ENCODE measurements at places on chromosomes 11 and 22.

DNA sequence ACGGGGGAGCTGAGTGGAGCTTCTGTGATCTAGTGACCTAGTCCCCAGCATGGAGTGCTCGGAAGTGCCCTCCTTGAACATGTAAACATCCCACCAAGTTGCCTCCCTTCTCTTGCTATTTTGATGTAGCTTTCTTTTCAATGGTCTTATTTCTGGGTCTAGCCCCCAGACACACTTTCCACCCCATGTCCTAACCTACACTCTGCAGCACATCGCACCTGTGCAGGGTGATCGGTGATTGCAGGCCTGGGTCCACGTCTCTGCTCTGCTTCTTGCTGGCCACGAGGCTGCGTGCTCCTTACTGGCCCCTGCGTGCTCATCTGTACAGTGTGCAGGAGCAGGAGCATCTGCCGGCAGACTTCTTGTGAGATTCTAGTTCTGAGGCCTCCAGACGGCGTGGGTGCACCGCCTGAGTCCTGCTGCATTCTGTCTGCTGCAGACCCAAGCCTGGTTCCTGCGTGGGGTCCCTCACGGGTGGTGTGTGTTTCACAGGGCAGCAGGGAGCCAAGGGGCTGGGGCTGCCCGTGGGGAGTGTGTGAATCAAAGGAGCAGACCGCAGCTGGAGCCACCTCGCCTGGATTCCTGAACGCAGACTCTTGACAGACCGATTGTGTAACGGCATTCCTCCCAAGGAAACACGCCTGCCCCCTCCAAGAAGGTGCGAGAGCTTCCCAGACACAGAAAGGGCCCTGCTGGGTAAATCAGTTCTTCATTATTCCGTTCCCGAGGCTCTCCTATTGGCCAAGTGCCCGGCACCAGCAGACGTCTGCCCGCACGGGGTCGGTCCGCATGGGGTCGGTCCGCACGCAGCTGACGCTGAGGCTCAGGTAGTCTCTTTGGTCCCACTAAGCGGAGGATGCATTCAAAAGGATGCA, 44.4 kb upstream of the MYEOV start:
- no peak for DNase-seq

DNA sequence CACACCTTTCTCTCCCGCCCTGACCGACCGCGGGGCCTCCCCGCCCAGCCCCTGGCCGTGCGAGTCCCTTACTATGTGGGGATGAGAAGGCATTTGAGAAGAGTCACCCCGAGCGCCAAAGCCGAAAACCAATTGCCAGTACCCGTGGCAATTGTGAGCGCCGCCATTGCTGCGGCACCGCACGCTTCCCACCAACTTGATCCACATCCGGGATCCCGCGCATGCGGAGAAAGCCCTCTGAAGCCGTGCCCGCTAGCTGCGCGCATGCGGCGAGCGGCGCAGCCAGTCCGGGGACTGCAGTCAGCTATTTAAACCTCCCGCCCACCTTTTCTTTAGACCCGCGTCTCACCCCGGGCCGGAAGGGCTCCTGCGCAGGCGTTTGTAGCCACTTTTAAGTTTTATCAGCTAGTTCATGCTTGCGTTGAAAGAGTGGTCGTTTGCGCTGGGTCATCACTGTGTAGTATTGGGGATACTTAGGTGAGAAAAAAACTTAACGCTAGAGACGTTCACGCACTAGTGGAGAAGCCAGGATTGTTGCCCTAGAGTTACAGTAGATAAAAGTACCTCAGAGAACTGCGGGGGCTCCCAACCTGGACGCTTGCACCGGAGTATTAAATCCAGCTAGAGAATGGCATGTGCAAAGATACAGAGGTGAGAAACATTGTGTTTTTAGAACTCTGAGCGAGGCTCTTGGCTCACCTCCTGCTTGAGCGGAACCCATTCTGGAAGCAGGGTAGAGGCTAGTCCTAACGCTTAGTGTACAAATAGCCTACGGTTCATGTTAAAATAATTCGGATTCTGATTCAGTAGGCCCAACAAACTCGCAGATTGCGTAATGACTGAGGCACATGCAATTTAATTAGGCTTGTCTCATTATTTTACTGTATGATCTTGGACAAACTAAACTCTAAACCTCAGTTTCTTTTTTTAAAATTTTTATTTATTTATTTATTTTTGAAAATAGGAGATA, at the start of gene ALG8:
TSS of gene ALG8 (minus strand) at position 205 of the 970 bp plus-strand sequence. CDS start at position 167, 38 bp downstream.
- peak; percentile 96 for DNase-seq

DNA sequence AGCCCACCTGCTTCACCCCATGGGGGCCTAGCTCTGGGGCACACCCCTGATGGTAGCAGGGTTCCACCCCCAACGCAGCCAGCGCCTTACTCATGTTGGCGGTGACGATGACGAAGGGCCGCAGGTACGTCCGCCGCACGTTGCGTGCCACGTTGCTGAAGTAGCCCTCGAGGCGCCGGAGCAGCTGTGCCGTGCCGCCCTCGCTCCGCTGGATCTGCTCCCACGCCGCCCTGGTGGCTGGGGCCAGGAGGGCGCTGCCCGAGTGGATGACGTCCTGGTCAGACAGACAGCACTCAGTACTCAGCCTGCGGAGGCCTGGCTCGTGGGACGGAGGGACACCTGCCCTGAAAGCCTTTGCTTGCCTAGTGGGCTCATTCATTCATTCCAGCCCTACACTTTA, 50.8 kb downstream of the TRMU start:
- DNase-seq, result no peak

DNA sequence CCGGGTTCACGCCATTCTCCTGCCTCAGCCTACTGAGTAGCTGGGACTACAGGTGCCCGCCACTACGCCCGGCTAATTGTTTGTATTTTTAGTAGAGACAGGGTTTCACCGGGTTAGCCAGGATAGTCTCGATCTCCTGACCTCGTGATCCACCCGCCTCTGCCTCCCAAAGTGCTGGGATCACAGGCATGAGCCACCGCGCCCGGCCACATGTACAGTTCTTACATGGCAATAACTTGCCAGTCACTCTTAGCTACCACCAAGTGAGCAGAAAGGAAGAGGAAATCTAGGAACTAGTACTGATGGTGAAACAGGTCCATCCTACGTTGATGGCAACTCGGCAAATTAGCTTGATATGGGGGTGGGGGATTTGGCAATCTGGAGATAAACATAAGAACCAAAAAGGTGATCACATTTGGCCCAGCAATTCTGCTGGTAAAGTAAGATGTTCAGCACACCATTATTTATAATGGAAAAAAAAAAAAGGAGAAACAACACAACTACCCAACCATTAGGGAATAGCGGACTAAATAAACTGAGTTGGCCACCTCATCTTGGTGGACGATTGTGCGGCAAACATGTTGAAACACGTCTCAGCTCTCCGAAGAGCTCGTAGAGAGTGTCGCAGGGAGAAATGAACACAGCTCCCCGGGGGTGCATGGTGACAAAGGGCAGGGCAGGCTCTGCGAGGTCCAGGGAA, 5.3 kb downstream of the NLRP6 start:
- no peak for DNase-seq

GRCh38 chr22:32528984-32529982, 54.7 kb downstream of the FBXO7 start:
- DNase-seq, result peak; percentile 89

DNA sequence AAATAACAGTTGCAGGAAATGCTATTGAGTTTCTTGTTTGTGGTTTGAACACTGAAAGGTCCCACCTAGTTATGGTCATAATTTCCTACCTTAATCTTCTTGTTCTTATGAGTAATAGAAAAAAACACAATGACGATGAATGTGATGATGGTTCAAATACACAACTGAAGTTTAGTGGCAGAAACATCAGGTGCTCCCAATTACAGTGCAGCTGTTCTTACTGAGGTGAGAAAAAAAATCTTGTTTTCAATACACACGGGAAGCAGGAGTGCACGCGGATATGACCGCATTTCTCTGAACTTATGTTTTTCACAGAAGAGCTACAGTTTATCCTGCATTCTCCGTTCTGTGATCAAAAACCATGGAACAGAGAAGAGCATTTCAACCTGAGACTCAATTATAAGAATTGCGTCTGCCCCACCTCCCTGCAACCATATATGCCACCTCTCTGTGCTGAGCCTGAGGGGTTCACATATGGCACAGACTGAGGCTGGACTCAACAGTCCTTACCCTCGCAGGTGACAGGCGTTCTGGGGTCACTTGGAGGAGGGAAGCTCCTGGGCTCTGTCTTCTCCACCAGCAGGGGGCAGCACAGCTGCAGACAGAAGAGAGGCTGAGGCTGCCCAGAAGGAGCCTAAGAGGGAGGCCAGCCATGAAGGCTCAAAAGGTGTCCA, 99.7 kb upstream of the IGLL5 start:
- peak; percentile 50 for DNase-seq

- no peak for DNase-seq
These were observed 119.6 kb downstream of the NAV2 start for GRCh38 chr11:19832086-19832750.

DNA sequence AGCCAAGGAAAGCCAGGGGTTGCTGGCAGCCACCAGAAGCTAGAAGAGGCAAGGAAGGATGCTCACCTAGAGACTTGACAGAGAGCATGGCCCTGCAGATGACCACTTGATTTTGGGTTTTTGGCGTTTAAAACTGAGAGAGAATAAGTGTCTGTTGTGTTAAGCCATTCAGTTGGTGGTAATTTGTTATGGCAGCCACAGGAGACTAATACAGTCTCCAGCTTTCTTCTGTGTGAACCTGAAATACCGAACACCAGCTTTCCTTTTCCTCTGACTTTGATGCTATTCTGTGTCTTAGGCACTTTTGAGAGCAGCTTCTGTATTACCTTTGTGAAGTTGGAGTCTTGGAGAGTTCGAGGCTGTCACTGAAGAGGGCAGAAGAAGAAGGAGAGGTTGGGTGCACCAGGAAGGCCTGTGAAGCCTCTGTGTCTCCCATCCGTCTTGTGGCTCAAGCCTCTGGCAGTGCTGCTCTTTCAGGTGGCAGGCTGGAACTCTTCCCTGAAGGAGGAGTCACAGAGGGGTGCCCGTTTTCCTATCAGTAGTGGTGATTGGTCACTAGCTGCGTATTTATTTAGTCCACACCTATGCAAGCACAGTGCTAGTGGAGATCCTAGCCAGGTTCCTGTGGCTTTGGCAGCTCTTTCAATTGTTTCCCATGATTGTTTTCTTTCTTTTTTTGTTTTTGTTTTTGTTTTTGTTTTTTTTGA, 2.5 kb downstream of the TBC1D22A start:
- no peak for DNase-seq

DNA sequence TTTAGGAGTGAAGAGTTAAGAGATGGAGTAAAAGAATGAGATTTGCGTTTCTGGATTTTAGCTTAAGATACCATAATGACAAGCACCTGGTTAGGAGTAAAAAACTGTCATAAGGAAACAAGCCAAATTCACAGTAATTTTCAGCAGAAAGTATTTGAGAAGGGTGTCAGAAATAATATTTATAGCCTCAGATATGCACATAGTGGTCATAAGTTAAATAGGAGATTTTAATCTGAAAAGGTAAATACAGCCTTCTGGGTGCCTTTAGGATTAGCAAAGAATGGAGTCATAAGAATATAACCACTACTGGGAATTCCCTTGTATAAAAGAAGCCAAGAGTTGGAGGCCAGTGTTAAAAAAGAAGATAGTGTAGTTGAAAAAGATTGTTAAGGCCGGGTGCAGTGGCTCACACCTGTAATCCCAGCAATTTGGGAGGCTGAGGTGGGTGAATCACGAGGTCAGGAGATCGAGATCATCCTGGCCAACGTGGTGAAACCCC, 160.1 kb downstream of the SWAP70 start:
- no peak for DNase-seq

DNA sequence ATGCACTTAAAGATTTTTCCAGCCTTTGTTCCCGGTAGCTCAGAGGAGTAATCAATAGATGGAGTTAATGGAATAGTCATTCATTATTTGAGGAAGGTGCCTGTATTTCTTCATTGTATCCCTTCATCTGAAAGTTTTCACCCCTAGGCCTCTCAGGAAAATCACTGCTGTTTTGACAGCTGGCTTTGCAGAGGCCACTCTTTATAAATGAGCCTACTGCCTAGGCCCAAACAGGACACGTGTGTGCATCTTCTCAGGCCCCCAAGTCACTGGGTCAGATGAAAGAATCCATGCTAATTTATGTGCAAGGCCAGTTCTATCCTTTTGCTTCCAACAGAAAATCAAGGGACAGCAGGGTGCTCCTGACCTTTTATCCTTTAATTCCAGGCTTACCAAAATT, 76.8 kb downstream of the MPPED2 start:
- no peak for DNase-seq

GRCh38 chr11:772429-773390, 4.6 kb downstream of the GATD1 start:
- no peak for DNase-seq

DNA sequence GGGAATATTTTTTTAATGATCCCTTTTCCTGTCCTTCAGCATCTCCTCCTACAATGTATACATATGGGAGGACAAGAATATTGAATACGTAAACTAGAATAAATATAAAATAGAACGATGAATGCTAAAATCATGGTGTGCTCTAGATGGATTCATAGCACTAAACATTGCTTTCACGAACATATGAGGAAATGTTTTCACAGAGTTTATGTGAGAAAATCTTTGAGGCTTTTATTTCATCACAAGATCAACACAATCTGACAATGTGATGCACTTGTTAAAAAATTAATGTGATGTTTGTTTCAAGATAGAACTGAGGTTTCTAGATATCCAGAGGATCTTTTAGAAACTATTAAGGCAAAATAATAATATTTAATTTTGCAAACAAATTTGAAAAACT, 3.0 kb downstream of the CARD16 start:
- no peak for DNase-seq

DNA sequence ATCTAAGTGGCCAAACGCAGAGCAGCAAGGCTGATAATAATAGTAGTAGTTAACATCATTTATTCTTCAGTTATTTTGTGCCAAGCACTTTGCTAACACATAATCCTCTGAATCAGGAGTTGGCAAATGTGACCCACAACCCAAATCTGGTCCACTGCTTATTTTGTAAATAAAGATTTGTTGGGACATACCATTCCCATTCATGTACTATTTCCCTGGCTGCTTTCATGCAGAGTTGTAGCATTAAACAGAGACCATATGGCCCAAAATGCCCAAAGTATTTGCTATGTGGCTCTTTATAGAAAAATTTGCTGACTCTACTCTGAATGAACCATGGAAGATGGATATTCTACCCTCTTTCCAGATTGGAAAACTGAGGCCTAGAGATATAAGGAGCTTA, 50.3 kb downstream of the COMMD9 start:
- DNase-seq, result no peak

DNA sequence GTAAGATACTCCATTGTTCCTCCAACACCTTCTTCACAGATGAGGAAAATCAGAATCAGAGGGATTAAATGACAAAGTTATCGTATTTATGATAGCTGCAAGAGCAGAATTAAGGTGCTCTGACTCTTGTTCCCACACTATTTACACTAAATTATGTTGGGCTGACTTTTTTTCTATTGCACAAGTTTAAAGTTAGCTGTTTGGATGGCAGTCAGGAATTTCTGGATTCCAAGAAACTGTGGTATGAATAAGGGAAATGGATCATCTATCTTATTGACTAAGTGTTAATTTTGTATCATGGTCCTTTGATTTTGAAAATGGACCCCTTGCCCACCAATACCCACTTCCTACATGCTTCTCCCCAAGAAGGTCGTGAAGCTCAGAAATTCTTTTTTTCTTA, 19.9 kb upstream of the APOA1 start:
- DNase-seq, result no peak

All from erythroblast (primary cell).